ENCODE measurements at places on chromosomes 3 and 15.

- no peak overlapping the region for H3K27ac ChIP-seq
- H3K36me3 ChIP-seq = no peaks in the 10 kb centered on the region
- H3K4me1 ChIP-seq = no peaks in the 10 kb centered on the region
Observed at GRCh38 chr15:43545426-43545825, 28.0 kb downstream of the MAP1A start.

GRCh38 chr3:23762214-23762613, 43.5 kb upstream of the UBE2E1 start:
- peak overlapping the region; percentile 88 for H3K27ac ChIP-seq
- peaks cover 38% of the 10 kb centered on the region for H3K4me1 ChIP-seq
- no peaks in the 10 kb centered on the region for H3K27me3 ChIP-seq
- H3K36me3 ChIP-seq = peaks cover 3% of the 10 kb centered on the region
- no peak for DNase-seq

- no peak overlapping the region for H3K27ac ChIP-seq
- H3K27me3 ChIP-seq = peaks cover 17% of the 10 kb centered on the region
- no peaks in the 10 kb centered on the region for H3K4me1 ChIP-seq
- no peak overlapping the region for H3K4me3 ChIP-seq
Observed at GRCh38 chr3:186193534-186194450, 84.9 kb upstream of the ETV5 start.

DNA sequence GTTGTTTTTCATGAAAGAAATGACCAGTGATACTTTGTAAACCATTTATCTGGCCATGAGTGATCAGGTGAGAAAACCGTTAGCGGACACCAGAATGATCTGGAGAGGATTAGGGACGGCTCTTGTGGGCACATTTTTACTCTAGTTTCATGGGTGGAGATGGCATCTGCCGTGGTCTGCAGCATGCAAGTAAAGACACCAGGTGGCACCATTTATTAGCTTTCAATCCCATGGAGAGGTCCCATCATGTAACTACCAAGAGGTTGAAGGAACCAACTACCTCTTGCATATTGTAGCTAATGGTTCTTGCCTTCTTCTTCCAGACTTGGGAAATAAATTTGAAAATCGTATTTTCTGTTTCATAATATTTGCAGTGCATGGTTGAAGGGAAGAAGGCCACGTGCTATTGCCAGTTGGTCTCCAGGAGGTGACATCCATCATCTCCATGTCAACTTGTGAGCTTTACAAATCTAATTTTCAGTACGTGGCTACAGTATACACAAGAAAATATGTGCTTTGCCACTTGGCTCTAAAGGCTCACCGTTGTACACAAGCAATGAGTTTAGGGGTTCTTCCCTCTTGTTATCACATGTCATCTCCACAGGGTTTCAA, 1.5 kb upstream of the MAPKBP1 start:
- H3K36me3 ChIP-seq = peaks cover 18% of the 10 kb centered on the region
- H3K27me3 ChIP-seq = no peaks in the 10 kb centered on the region
- H3K27ac ChIP-seq = peak overlapping the region; percentile 97
- no peak overlapping the region for H3K4me3 ChIP-seq

GRCh38 chr3:190585805-190586630, 72.1 kb downstream of the IL1RAP start:
- H3K36me3 ChIP-seq = no peaks in the 10 kb centered on the region
- H3K27me3 ChIP-seq = no peaks in the 10 kb centered on the region
- DNase-seq = no peak
- H3K4me3 ChIP-seq = peak overlapping the region; percentile 46
- peaks cover 17% of the 10 kb centered on the region for H3K4me1 ChIP-seq

- no peaks in the 10 kb centered on the region for H3K4me1 ChIP-seq
- peaks cover 11% of the 10 kb centered on the region for H3K27me3 ChIP-seq
- DNase-seq = no peak
- H3K27ac ChIP-seq = no peak overlapping the region
- H3K4me3 ChIP-seq = no peak overlapping the region
- H3K36me3 ChIP-seq = no peaks in the 10 kb centered on the region
Observed at GRCh38 chr15:35630532-35630931, 84.6 kb upstream of the DPH6 start.

- no peaks in the 10 kb centered on the region for H3K4me1 ChIP-seq
- no peak for DNase-seq
- no peak overlapping the region for H3K27ac ChIP-seq
- H3K4me3 ChIP-seq = no peak overlapping the region
- peaks cover 11% of the 10 kb centered on the region for H3K27me3 ChIP-seq
- no peaks in the 10 kb centered on the region for H3K36me3 ChIP-seq
Observed at GRCh38 chr3:149646181-149646766, 11.6 kb downstream of the WWTR1 start.

DNA sequence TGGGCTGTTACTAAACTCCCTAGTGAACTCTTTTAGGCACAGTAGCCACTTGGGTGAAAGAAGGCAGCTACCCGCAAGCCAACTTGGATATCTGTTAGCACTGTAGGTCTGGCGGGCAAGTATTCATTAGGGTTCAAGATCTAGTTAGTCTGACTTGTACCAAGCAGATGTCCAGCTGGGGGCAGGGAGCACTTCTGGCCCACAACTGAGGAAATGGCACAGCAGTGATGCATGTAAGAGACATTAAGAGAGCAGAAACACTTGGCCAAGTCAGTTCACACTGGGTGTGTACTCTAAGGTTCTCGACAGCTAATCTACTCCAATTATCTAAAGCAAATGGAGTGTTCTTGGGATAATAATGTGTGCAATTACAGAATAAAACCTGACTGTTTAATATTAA, 131.7 kb downstream of the CTNNB1 start:
- no peaks in the 10 kb centered on the region for H3K27me3 ChIP-seq
- H3K4me3 ChIP-seq = no peak overlapping the region
- H3K27ac ChIP-seq = no peak overlapping the region
- H3K4me1 ChIP-seq = peaks cover 1% of the 10 kb centered on the region
- no peak for DNase-seq

GRCh38 chr3:32989171-32989570, 37.7 kb downstream of the CCR4 start:
- no peak for DNase-seq
- H3K27me3 ChIP-seq = no peaks in the 10 kb centered on the region
- peaks cover 11% of the 10 kb centered on the region for H3K4me1 ChIP-seq
- H3K27ac ChIP-seq = peak overlapping the region; percentile 1

DNA sequence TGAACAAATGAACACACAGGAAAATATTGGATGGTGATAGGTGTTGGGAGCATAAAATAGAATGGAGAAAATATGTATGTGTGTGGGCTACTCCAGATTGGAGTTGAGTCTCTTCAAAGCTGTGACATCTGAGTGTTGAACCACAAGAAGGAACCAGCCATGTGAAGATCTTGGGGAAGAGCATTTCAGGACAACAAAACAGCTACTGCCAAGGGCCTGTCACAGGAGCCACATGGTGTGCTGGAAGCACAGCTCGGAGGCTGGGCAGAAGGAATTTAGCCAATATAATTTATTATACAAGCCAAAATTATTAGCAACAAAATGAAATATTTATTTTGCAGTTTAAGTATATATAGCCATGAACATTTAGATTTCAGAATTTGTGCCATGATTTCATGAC, 108.3 kb upstream of the FGF7 start:
- no peaks in the 10 kb centered on the region for H3K27me3 ChIP-seq
- no peak overlapping the region for H3K27ac ChIP-seq
- peaks cover 10% of the 10 kb centered on the region for H3K4me1 ChIP-seq

DNA sequence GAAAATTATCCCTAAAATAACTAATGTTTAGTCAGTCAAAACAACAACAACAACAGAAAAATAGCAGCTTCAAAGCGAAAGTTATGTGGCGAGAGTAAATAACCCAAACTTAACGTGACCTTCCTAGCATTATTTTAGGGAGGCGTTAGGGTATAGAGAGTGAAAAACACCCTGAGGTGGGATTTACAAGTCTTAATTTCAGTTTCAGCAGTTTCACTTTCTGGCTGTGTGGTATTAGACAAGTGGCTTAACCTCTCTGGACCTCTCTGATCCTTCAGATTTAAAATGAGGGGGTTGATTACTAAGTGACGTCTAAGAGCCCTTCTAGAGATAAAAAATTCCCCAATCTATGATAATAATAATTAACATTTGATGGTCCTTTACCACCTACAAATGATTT, 291.2 kb downstream of the ZBTB20 start:
- H3K27me3 ChIP-seq = no peaks in the 10 kb centered on the region
- no peak overlapping the region for H3K27ac ChIP-seq
- H3K36me3 ChIP-seq = no peaks in the 10 kb centered on the region
- no peak for DNase-seq
- no peak overlapping the region for H3K4me3 ChIP-seq

GRCh38 chr3:67655364-67656121, 1.1 kb upstream of the SUCLG2 start:
- H3K4me1 ChIP-seq = peaks cover 36% of the 10 kb centered on the region
- peak; percentile 81 for DNase-seq
- peak overlapping the region; percentile 81 for H3K4me3 ChIP-seq
- peaks cover 13% of the 10 kb centered on the region for H3K36me3 ChIP-seq
- no peaks in the 10 kb centered on the region for H3K27me3 ChIP-seq

GRCh38 chr3:139846729-139847128, 88.3 kb upstream of the CLSTN2 start:
- DNase-seq = no peak
- no peak overlapping the region for H3K27ac ChIP-seq
- no peak overlapping the region for H3K4me3 ChIP-seq
- H3K4me1 ChIP-seq = no peaks in the 10 kb centered on the region

GRCh38 chr15:29724026-29724425, 98.2 kb downstream of the TJP1 start:
- H3K4me1 ChIP-seq = no peaks in the 10 kb centered on the region
- no peaks in the 10 kb centered on the region for H3K36me3 ChIP-seq
- H3K27ac ChIP-seq = no peak overlapping the region
- no peaks in the 10 kb centered on the region for H3K27me3 ChIP-seq
- no peak overlapping the region for H3K4me3 ChIP-seq

DNA sequence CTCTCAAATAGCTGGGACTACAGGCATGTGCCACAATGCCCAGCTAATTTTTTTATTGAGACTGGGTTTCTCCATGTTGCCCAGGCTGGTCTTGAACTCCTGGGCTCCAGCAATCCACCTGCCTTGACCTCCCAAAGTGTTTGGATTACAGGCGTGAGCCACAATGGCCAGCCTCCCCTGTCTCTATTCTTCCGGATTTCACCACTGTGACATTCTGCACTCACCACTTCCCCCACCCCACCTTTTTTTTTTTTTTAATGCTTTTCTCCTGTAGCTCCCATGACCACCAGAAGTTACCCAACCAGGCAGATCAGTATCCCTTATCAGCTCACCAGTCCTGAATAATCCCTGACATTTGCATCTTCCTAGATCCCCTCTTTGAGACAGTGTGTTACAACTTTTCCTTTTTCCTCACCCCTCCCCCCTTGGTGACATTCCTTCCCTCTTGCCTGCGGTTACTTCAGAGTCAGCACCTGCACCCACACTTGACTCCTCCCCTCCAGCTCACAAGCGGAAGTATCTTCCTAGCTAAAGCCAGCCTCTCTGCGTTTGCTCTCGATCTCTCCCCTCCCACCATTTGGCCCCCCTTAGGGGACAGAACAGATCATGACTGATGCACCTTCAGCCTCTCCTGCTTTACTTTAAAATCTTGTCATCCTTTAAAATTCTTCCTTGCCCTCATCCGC, 13.5 kb upstream of the ZNF592 start:
- H3K27me3 ChIP-seq = no peaks in the 10 kb centered on the region
- peaks cover 22% of the 10 kb centered on the region for H3K36me3 ChIP-seq
- peak; percentile 56 for DNase-seq
- peak overlapping the region; percentile 94 for H3K27ac ChIP-seq
- H3K4me3 ChIP-seq = peak overlapping the region; percentile 72
- peaks cover 33% of the 10 kb centered on the region for H3K4me1 ChIP-seq

DNA sequence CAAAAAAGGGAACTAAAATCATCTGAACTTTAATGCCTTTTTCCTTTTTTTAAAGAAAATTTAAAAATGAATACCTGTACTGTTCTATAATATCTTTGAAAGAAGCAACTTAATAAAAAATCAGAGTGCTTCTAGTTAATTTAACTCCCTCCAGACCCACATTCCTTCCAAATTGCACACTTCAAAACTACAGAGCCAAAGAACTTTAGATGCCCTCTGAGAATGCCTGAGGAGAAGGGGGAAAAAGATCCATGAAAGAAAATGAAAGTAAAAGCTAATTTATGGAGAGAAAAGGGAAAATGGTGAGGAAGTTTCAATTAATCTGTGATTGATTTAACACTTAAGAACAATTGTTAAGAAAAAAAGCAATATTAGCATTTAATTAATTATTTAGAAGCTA, 1141.6 kb downstream of the IGSF11 start:
- DNase-seq = no peak
- no peaks in the 10 kb centered on the region for H3K4me1 ChIP-seq
- H3K36me3 ChIP-seq = no peaks in the 10 kb centered on the region
- H3K27me3 ChIP-seq = no peaks in the 10 kb centered on the region
- no peak overlapping the region for H3K4me3 ChIP-seq

- H3K4me3 ChIP-seq = no peak overlapping the region
- no peak for DNase-seq
- H3K36me3 ChIP-seq = peaks cover 3% of the 10 kb centered on the region
- H3K27ac ChIP-seq = no peak overlapping the region
Observed at GRCh38 chr15:23877502-23878412, 190.7 kb upstream of the NDN start.

DNA sequence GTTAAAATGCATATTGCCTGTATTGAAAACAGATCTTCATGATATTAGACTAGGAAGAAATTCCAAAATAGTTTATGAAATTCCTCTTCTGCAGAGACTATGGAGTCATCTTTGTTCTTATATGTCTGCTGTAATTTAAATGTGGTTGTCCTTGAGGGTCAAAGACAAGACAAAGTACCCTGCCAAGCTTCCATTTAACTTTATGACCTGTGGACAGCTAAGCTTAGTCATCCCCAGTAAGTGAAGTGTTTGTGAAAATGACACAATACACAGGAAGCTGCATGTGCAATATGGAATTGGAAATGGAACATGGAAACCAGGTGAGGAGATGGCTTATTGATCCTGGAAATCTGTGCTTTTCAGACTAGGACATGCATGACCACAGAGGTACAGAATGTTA, 68.5 kb upstream of the GBE1 start:
- no peaks in the 10 kb centered on the region for H3K27me3 ChIP-seq
- no peaks in the 10 kb centered on the region for H3K36me3 ChIP-seq
- H3K4me1 ChIP-seq = no peaks in the 10 kb centered on the region

- DNase-seq = no peak
- H3K27me3 ChIP-seq = peaks cover 27% of the 10 kb centered on the region
- no peaks in the 10 kb centered on the region for H3K36me3 ChIP-seq
- H3K4me1 ChIP-seq = no peaks in the 10 kb centered on the region
- H3K4me3 ChIP-seq = no peak overlapping the region
- no peak overlapping the region for H3K27ac ChIP-seq
Observed at GRCh38 chr3:42721690-42722089, 19.1 kb upstream of the HHATL start.

- no peaks in the 10 kb centered on the region for H3K4me1 ChIP-seq
- peaks cover 3% of the 10 kb centered on the region for H3K36me3 ChIP-seq
- DNase-seq = no peak
- H3K27me3 ChIP-seq = peaks cover 18% of the 10 kb centered on the region
- no peak overlapping the region for H3K27ac ChIP-seq
Observed at GRCh38 chr3:134081211-134081610, 51.5 kb upstream of the SLCO2A1 start.

GRCh38 chr3:26132942-26133341, 343.1 kb downstream of the OXSM start:
- no peaks in the 10 kb centered on the region for H3K27me3 ChIP-seq
- no peak overlapping the region for H3K27ac ChIP-seq
- no peaks in the 10 kb centered on the region for H3K36me3 ChIP-seq
- H3K4me1 ChIP-seq = no peaks in the 10 kb centered on the region
- H3K4me3 ChIP-seq = no peak overlapping the region

Data from effector memory CD8-positive, alpha-beta T cell (primary cell).